Renal pelvis (tissue), 12 donors: ENCODE measurements at places on chromosomes 13 and 19. TPM values are rescaled to one million over a fixed set of nuclear protein-coding genes. Genes with fewer than 3 reads are reported as not detected.

Gene PGLYRP2
- polyA plus RNA-seq, result 0.04 TPM

Gene TYROBP
- polyA plus RNA-seq, result 9.5 TPM

DNA sequence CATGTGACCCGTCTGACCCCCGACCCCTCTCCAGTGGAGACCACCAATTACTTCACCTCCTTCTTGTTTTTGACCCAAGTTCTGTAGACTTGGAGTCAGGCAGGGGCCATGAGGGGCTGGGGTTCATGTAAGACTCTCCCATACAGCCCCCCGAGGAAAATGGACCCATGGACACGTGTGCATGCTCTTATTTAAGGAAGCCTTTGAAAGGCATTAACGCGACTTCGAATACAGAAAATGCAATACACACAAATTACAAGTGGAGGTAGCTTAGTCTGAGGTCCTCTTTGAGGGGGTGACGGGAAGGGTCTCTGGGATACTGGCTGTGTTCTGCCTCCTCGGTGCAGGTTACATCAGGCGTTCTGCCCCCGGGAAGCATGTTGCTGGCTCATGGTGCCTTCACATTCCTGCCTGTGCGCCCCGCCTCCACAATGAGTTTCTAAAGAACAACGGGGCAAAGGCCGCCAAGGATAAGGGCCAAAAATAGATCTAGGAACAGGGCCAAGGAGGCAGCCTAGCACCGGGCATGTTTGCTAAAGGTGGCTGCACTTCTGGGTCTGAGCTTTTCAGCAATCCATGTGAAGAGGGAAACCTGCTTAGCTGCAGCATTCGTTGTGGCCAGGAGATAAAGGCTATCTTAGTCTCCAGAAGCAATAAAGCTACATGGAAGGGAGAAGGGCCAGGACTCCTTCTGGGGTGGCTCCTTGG is 54.5 kb downstream of the RAB20 start:
- DNase-seq, result no peak

Gene HCN2
- polyA plus RNA-seq, result 0.30 TPM

GRCh38 chr13:23670793-23671192 is 100.6 kb downstream of the TNFRSF19 start:
- no peak for DNase-seq

GRCh38 chr13:106602178-106602577 is 34.2 kb upstream of the ARGLU1 start:
- DNase-seq, result no peak
